Activated CD4-positive, alpha-beta T cell treated with anti-CD3 and anti-CD28 coated beads for 36 hours (primary cell): ENCODE measurements at places on chromosomes 2 and 18. TPM values are rescaled to one million over a fixed set of nuclear protein-coding genes. Genes with fewer than 3 reads are reported as not detected.

GRCh38 chr2:24073816-24074215 is 2.3 kb downstream of the SF3B6 start:
- peak overlapping the region; percentile 82 for H3K27ac ChIP-seq
- H3K36me3 ChIP-seq, result peaks cover 19% of the 10 kb centered on the region

- no peak for DNase-seq
- no peak overlapping the region for H3K4me3 ChIP-seq
- peaks cover 14% of the 10 kb centered on the region for H3K4me1 ChIP-seq
- peaks cover 10% of the 10 kb centered on the region for H3K27me3 ChIP-seq
These were observed 174.1 kb downstream of the NEDD4L start for GRCh38 chr18:58218117-58218516.

DNA sequence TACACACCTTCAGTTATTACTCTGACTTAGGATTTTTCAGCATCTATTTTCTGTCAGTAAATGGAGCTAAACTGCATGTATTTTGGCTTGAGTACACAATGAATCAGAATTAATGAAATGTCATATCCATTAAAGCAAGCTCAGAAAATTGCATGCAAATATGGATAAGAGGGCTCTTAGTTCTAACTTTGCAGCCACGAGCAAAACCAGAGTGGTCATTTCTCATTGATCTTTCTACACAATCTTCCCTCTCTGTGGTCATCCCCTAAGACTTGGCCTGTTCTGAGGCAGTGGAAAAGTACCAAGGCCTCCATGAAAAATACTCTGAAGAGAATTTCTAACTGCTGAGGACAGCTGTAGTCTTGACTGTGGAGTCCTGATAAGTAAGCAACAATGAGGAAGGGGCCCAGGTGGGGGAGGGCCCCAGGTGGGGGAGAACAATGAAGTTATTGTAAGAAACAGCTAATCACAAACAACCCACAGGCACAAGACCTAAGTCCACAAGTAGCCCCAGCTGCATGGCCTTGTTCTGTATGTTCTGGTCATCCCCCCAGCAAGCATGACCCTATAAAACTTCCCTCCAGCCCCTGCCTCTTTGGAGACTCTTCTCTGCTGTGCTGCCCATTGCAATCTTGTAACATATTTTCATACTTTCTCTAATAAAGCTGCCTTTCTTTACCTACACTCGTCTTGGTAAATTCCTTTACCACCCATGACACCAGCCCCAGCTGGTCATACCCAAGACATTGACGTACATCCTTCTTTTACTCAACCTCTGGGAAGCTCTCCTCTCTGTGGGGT is 230.3 kb downstream of the TDRD15 start:
- no peak for DNase-seq
- H3K4me3 ChIP-seq, result no peak overlapping the region
- no peaks in the 10 kb centered on the region for H3K4me1 ChIP-seq
- no peak overlapping the region for H3K27ac ChIP-seq
- peaks cover 2% of the 10 kb centered on the region for H3K27me3 ChIP-seq

GRCh38 chr2:215870986-215871385 is 142.4 kb downstream of the MREG start:
- DNase-seq, result peak; percentile 20
- no peaks in the 10 kb centered on the region for H3K27me3 ChIP-seq
- H3K4me3 ChIP-seq, result no peak overlapping the region
- H3K36me3 ChIP-seq, result no peaks in the 10 kb centered on the region
- no peak overlapping the region for H3K27ac ChIP-seq

GRCh38 chr2:63741884-63742579 is 99.7 kb upstream of the UGP2 start:
- no peaks in the 10 kb centered on the region for H3K36me3 ChIP-seq
- no peak overlapping the region for H3K27ac ChIP-seq
- no peaks in the 10 kb centered on the region for H3K27me3 ChIP-seq
- no peak for DNase-seq

DNA sequence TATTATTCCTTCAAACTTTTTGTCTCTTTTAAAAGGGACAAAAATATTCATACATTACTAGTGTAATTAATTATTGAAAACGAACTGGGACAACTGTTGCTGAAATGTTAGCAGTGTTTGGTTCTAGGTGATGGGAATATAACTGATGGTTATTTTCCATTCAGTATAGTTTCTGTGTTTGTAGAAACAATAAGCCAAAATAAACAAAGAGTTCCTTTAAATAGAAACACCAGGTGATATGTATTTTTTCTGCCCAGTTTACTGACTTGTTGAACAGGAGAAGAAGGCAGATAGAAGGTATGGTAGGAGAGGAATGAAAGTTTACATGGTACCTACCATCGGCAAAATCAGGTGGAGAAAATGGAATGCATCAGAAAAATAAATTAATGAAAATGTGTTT is 74.2 kb downstream of the LYPD6B start:
- no peaks in the 10 kb centered on the region for H3K36me3 ChIP-seq
- DNase-seq, result no peak
- no peaks in the 10 kb centered on the region for H3K4me1 ChIP-seq
- no peak overlapping the region for H3K4me3 ChIP-seq
- peaks cover 14% of the 10 kb centered on the region for H3K27me3 ChIP-seq

DNA sequence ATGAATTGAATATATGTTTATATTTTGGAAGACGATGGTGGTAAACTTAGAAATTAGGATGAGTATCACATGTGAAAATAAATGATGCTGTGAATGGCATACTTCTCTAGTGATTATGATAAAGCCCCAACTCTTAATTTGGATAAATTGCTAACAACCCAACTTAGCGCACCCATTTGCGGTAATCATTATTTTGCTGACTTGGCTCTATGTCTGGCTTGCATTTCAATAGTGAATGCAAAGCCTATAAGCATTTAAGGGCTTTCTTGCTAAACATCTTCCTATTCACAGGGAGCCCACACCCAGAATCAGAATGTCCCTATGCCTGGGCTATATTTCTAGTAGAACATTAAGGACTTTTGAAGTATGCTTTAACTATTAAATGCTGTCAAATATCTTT is 910.7 kb upstream of the FANCL start:
- H3K27me3 ChIP-seq, result peaks cover 2% of the 10 kb centered on the region
- no peak overlapping the region for H3K27ac ChIP-seq
- H3K36me3 ChIP-seq, result no peaks in the 10 kb centered on the region
- H3K4me1 ChIP-seq, result peaks cover 4% of the 10 kb centered on the region

DNA sequence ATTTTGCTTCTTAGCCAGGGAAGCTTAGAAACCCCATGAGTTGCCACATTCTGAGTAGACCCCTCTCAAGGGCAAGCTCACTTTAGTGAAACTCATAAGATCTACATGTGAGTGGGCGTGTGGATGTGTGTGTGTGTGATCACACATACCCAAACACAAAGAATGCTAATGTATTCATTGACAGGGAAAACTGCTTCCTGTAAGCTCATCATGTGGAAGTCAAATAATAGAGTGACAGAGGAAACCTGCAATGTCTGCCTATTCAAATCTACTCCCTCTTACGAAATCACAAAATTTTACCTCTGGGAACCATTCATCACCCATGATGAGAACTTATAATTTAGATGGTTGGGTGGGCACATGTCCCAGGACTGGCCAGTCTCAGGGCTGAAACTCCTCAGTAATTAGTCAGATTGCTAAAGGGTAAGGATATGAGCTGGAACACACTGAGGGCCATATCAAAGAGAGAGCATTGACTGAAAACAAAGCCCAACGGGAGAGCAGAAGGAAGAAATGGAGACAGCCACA is 94.5 kb upstream of the CCDC150 start:
- DNase-seq, result no peak
- no peak overlapping the region for H3K4me3 ChIP-seq
- H3K36me3 ChIP-seq, result no peaks in the 10 kb centered on the region
- peaks cover 7% of the 10 kb centered on the region for H3K27me3 ChIP-seq
- H3K27ac ChIP-seq, result no peak overlapping the region

- peaks cover 27% of the 10 kb centered on the region for H3K4me1 ChIP-seq
- DNase-seq, result peak; percentile 94
- peaks cover 19% of the 10 kb centered on the region for H3K36me3 ChIP-seq
- H3K27me3 ChIP-seq, result no peaks in the 10 kb centered on the region
These were observed at the start of gene C2orf49 for GRCh38 chr2:105337122-105338019. TSS of gene C2orf49 (plus strand) at chr2:105337540. CDS start at chr2:105337588, 48 bp downstream.

DNA sequence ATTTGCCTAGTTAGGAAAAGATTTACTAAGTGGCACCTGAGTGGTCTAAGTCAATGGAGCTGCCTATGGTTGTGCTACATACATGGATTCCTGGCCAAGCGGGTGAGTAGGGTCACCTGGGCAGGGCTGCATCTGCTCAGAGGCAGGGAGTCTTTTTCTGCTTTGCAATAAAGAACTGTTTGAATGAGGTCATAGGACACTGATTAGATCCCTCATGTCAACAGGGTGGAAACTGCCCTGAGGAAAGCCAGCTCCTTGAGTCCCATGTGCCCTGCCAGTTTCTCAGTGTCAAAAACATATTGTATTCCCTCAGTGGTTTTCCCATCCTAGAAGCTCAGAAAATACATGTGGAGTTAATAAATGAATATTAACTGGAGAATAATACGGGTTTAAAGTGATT is 4.6 kb downstream of the LAMA3 start:
- H3K27me3 ChIP-seq, result peaks cover 11% of the 10 kb centered on the region
- H3K4me3 ChIP-seq, result no peak overlapping the region
- peaks cover 3% of the 10 kb centered on the region for H3K4me1 ChIP-seq

GRCh38 chr18:49016648-49017539 is 66.1 kb upstream of the SMAD7 start:
- H3K4me1 ChIP-seq, result no peaks in the 10 kb centered on the region
- no peak for DNase-seq
- H3K27ac ChIP-seq, result no peak overlapping the region
- H3K27me3 ChIP-seq, result no peaks in the 10 kb centered on the region

GRCh38 chr2:216578325-216578724 is 54.9 kb upstream of the IGFBP2 start:
- H3K27ac ChIP-seq, result no peak overlapping the region
- no peaks in the 10 kb centered on the region for H3K36me3 ChIP-seq
- H3K27me3 ChIP-seq, result peaks cover 8% of the 10 kb centered on the region
- DNase-seq, result no peak
- peaks cover 4% of the 10 kb centered on the region for H3K4me1 ChIP-seq

DNA sequence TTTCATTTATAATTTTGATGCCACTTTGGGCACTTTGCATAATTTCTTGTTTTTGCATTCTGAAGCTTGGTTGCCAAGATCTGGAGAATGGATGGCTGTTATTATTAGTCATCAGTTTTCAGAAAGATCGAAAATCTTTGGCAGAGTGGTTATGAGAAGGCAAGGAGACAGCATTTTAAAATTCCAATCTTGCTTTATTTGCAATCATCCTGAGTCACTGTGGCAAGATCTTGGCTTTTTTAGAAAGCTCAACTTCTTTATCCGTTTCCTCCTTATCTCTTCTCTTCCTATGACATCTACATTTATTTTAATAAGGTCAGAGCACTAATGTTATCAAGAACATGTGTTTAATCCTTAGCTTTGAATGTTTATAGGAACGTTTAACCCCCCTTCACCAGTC is 31.1 kb upstream of the EIF2AK3 start:
- no peak overlapping the region for H3K4me3 ChIP-seq
- H3K4me1 ChIP-seq, result no peaks in the 10 kb centered on the region
- no peaks in the 10 kb centered on the region for H3K36me3 ChIP-seq
- no peak overlapping the region for H3K27ac ChIP-seq
- DNase-seq, result no peak

GRCh38 chr2:185785851-185786473 is 47.4 kb downstream of the FSIP2 start:
- H3K4me3 ChIP-seq, result no peak overlapping the region
- no peaks in the 10 kb centered on the region for H3K36me3 ChIP-seq
- DNase-seq, result no peak
- no peaks in the 10 kb centered on the region for H3K4me1 ChIP-seq
- H3K27me3 ChIP-seq, result no peaks in the 10 kb centered on the region
- H3K27ac ChIP-seq, result no peak overlapping the region

GRCh38 chr2:23293063-23293462 is 91.9 kb upstream of the KLHL29 start:
- no peak for DNase-seq
- no peak overlapping the region for H3K27ac ChIP-seq
- no peak overlapping the region for H3K4me3 ChIP-seq
- H3K36me3 ChIP-seq, result no peaks in the 10 kb centered on the region

Gene HOXD9
- not detected for total RNA-seq

Gene RAPGEF4
- 0.28 TPM for total RNA-seq

Gene TMEM247
- not detected for total RNA-seq

Gene IL36G
- not detected for total RNA-seq

Gene MFSD2B
- total RNA-seq, result not detected

Gene LYPD6B
- not detected for total RNA-seq
